WERI-Rb-1 (cell line): ENCODE measurements at places on chromosomes 3 and 15.

DNA sequence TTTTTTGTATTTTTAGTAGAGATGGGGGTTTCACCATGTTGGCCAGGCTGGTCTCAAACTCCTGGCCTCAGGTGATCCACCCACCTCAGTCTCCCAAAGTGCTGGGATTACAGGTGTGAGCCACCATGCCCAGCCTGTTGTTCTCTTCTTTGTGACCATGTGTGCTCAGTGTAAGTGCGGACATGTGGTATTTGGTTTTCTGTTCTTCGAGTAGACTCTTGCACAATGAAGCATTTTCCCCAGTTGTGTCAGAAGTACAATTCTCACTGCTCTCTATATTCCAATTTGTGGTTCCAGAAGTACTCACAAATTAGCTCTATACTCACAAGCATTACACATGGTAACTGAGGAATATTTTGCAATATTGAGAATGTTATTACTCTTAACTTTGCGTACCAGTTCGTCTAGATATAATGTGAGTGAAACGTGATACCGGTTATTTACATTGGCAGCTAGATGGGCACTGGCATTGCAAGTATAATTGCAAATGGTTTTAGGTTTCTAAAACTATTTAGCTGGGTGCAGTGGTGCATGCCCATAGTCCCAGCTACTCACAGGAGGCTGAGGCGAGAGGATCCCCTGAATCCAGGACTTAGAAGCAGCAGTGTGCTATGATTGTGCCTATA is 34.2 kb upstream of the MTMR14 start:
- no peak for DNase-seq

DNA sequence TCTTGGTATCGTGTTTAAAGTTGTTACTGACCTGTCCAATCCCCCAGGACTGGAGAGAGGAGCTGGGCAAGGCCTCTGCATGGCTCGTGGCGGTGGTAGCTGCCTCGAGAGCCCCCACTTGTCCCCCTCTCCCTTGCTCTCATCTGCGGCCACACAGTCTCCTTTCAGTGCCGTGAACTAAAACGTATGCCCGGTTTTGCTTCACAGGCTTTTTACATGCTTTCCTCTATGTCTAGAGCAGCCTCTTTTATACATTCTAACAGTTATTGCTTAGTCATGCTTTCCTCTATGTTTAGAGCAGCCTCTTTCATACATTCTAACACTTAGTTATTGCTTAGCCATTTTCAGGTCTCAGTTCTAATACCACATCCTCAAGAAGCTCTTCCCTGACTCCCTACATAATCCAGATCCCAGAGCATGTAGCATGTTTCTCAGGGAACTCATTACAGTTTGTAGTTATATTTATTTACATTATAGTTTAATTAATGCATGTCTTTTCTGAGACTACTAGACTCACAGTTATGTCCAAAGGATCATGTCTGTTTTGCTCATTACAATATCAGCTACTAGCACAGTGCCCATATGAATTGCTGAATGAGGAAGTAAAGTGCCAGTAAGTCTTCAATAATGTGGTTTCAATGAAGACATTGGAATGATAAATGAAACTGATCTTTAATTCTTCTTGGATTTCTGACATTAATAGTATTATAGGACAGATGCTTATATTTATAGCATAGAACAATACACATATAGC is 66.5 kb upstream of the TBL1XR1 start:
- DNase-seq, result no peak

GRCh38 chr15:25671132-25671531 is 192.0 kb downstream of the ATP10A start:
- DNase-seq, result no peak

DNA sequence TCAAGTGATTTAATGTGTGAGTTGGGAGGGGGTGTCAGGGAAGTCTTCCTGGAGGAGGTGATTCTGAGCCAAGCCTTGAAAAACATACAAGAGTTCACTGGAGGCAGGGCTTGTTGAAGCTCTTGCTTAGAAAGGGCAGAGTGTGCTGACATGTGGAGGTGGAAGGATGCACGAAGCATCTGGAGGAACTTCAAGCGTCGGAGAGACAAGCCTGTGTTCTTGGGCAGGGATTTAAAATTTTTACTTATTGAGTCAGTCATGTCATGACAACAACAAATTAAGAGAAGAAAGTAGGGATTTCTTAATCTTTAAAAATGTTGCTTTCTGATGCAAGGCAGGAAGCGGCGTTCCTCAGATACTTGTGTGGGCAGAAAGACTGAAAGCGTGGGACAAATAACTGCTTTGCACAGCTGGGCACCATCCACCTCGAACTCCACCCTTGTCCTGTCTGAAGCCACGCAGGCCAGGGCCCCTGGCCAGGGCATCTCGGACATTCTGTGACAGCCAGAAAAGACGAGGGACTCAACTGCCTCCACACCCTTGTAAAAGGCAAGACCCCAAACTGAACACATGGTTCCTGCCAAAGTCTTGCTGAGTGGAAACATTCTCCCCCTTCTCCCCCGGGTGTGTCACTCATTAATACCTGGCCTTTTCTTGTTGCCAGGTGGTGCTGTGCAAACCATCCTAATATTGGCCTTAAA is 6.9 kb upstream of the IL16 start:
- no peak for DNase-seq

- no peak for DNase-seq
Measured at GRCh38 chr15:40344217-40344616, 3.5 kb upstream of the CCDC9B start.

DNA sequence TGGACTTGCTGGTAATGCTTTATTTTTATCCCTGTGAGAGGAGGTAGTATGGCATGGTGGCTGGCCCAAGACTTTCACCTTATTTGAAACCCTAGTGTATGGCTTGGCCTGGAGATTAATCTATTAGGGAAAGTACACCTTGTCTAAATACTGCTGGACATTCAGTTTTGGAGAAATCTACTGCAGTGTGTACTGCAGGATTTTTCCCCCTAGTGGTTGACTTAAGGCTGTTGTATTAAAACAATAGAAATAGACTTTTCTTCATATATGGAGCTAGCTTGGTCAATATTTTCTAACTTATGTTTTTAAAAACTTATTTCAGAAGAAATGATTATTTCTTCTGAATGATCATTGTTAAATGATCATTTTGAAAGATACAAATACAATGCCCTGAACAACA is 13.9 kb upstream of the SLITRK3 start:
- DNase-seq, result no peak
